AG09319 (cell line): ENCODE measurements at places on chromosomes 1 and 21.

- no peak for DNase-seq
Measured at GRCh38 chr1:119829625-119830024, 18.4 kb upstream of the REG4 start.

DNA sequence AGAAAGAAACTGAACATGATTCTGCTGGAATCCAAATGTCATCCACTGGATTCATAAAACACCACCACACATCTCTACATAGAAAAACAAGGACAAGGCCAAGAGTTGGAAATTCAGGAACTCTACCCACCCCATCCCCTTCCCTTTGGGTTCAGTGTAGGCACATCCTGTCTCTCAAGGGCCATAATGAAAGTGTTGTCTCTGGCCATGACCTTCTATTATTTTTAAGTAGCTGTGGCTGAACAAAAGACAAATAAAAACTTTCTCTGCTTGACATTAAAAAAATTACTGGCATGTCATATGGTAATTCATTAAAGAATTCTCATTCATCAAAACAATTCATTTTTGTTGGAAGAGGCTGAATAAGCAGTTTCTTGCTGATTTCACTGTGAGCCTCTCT, 54.9 kb upstream of the ZBTB18 start:
- DNase-seq: no peak

DNA sequence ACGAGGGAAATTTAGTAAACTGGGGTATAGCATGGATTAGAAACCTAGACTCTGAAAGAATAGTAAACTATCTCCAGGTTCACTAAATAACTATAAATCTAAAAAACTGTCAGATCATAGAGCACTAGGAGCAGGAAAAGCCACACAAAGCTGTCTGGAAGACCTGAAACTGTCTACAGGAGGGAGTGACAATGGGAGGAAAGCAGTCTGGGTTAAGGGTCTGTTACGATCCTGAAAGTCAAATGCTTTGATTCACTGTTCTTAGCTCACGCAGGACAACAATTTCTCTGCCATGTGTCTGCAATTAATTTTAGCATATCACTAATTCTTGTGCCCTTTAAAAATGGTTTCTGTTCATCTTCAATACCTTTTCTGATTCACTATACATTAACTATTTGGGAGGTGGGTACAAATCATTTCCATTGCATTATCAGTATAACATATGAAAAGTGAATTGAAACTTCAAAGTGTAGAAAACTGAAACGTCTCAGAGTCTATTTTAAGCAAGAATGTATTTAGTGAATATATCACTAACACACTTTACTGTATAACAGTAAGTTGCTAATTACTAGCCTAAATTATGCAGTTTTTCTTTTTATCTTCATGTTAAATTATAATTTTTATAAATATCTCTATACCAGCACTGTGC, 18.4 kb downstream of the CEP170 start:
- no peak for DNase-seq

GRCh38 chr21:43367296-43367695, 59.6 kb downstream of the SIK1 start:
- DNase-seq: no peak

DNA sequence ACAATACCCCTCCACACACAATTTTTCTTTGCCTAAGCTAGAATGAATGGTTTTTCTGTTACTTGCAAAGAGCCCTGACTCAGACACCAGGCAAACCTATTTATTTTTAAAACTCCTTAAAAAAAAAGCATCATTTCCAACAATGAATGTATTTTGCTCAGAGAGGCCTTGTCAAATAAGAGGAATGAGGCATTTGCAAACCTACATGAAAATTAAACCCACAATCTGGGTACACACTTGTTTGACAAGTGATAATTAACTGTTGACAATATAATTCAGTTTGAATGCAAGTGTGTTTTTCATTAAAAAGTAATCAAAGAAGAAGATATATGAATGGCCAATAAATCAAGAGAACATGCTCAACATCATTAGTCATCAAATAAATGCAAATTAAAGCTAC, 339.5 kb downstream of the PTPRU start:
- DNase-seq: no peak

DNA sequence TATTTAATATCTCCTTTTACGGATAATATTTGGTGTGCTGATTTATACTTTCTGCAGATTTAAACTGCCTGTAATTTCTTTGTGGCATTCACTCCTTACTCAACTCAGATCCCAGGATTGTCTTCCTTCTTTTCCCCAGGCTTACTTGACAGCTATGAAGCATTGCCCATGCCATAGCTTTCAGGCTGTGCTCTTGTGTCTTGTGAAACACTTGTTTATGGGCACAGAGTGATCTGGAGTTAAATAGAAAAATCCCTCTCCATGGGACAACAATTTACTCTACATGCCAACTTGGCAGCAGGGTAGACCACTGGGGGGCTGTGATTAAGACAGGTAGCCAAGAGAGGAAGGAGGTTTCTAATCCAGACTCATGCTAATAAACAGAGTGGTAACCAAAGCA, 57.4 kb downstream of the PPP1R12B start:
- DNase-seq: no peak

DNA sequence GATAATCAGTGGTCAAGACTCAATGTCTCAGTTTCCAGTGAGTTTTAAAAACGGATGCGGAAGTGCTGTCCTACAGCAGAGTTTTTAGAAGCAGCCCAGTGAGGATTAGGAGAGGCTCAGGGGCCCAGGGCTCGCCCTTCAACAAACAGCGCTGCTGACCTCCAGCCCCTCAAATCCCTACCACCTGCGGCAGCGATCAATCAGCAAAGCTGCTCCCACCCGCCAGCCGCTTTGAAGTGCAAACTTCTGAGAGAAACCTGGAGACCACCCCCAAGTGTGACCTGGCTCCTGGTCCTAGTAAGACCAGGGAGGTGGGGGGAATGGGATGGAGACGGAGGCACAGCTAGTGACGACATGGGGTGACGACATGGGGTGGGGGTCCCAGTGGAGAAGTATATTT, 14.4 kb downstream of the ZBTB17 start:
- no peak for DNase-seq

DNA sequence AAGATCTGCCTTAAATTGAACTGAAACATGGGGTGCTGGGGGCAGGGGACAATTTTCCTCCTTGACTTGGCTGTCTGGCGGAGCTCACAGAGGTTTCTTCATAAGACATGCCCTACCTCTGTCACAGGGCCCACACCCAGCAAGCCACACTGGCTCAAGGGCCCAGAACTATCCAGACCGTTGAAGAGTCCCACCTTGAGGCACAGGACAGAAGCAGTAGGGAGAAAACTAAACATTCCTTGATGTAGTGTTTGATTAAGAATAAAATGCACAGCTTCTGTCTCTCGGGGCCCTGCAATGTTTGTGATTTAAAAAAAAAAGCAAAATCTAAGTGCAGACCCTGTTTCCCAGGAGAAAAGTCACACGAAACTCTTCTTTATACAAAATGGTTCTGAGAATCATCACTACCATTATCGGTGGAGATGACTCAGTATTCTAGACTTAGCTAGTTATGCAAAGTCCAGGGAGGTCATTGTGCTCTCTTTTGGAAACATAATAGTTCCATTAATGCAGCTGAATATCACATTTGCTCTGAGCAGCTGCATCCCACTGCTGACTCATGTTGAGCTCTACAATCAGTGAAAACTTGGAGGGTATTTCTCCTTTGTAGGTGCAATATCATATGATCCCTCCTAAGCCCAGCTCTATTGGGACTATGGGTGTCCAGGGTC, 53.6 kb upstream of the DIRAS3 start:
- DNase-seq: no peak

DNA sequence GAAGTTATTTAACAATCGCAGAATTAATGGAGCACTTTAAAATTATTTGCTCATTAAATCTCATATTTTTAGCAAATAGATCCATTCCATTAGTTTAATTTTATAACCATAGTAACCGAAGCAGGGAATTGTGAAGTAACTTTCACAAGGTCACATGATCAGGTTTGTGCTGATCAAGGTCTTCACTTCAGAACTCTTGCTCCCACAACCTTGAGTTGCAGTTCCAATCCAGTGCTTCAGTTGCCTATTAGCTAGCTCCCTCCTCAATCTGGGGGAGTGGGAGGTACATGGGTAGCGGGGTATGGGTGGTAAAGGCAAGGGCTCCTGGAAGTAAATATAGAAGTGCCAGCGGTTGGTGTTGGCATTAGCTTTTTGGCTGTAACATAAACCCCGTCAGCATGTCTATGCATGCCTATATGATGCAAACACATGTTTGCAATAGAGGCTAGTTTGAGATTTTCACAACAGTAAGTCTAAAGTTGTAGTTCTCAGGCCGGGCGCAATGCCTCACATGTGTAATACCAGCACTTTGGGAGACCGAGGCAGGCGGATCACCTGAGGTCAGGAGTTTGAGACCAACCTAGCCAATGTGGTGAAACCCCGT, 5.8 kb downstream of the ATP5IF1 start:
- DNase-seq: no peak

DNA sequence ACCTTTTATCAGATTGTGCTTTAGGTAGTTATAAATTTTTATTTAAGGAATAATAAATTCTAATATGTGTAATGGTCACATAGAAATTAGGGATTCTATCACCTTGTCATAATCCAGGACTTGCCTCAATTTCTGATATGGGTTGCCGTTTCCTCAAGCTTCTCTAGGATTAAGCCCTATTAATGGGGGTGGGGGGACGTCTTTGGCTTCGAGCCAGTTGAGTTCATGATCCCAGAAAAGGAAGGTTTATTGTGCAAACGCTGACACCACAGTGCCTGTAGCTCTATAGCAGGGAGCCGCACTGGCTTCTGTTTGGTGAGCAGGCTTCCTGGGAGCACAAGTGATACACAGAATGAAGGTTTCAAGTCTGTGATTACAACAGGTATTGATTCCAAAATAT, 22.0 kb upstream of the VAMP3 start:
- DNase-seq: no peak

DNA sequence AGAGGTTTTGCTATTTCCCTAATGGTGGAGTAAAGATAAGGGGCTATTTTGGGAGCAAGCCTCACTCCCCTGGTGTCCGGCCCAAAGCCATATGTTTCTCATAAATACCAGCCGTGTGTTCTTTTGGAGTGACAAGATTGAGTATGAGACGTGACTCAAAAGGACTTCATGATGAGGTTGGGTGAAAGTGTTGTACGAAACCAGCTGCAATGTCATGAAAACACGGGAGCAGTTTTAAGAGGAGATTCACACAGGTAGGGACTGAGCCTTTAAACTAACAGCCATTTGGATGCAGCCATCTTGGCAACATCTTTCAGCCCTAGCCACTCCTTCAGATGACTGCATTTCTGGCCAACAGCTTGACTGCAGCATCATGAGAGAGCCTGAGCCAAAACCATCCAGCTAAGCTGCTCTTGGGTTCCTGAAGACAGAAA, 532.3 kb upstream of the USP24 start:
- DNase-seq: no peak

- DNase-seq: no peak
Measured at GRCh38 chr1:211625040-211625439, 46.1 kb upstream of the SLC30A1 start.

GRCh38 chr1:172404121-172404520, 16.4 kb upstream of the C1orf105 start:
- no peak for DNase-seq

- no peak for DNase-seq
Measured at GRCh38 chr1:159831412-159832141, 4.9 kb downstream of the SLAMF8 start.

GRCh38 chr1:63148825-63149645, 173.3 kb upstream of the FOXD3 start:
- DNase-seq: no peak

GRCh38 chr1:199929556-199929955, 98.0 kb upstream of the NR5A2 start:
- DNase-seq: no peak

GRCh38 chr1:206784471-206784903, 12.2 kb upstream of the IL10 start:
- DNase-seq: no peak

DNA sequence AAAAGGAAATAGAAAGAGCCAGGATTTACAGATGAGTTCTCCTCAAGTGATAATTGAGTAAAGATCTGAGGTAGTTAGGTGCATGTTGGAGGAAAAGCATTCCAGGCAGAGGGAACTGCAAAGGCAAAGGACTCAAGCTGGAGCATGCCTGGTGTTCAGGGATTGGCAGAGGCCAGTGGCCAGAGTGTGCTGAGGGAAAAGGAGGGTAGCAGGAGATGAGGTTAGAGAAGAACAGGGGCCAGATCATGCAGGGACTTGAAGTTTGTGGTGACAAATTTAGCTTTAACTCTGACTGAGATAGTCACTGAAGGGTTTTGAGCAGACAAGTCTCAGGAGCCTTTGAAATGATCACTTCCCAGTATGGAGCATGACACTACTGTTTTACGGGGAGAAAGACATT, 19.0 kb upstream of the GTF2B start:
- DNase-seq: no peak

GRCh38 chr1:246641394-246641793, 75.1 kb downstream of the CNST start:
- no peak for DNase-seq

DNA sequence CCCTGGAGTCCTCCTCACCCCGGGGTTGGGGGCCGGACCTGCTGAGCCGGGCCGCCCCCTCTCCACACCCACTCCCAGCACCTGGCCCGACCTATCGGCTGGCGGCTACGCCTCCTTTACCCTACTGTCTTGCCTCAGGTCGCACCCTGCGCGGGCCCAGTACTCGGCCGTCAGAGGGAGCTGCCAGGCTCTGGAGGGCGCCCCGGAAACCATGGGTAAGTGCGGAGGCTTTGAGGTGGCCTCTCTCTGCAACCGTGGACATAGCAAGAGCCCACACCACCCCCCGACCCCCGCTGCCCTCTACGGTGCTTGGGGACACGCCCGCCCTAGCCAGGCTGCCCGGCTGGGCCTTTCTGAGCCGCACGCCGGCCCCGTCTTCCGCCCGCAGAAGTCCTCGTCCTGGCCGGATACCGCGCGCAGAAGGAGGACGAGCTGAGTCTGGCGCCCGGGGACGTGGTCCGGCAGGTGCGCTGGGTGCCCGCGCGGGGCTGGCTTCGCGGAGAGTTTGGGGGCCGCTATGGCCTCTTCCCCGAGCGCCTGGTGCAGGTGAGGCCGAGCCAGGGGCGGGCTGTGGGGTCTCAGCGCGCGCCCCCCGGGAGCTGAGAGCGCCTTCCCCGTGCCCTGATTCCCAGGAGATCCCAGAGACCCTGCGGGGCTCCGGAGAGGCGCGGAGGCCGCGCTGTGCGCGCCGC, at the start of gene SH3D21:
Gene SH3D21 (plus strand): TSS at position 159 of the 692 bp plus-strand sequence. CDS start 53 bp downstream, at position 212.
- no peak for DNase-seq

GRCh38 chr1:228083871-228084278, 1.4 kb downstream of the ARF1 start:
- DNase-seq: no peak

DNA sequence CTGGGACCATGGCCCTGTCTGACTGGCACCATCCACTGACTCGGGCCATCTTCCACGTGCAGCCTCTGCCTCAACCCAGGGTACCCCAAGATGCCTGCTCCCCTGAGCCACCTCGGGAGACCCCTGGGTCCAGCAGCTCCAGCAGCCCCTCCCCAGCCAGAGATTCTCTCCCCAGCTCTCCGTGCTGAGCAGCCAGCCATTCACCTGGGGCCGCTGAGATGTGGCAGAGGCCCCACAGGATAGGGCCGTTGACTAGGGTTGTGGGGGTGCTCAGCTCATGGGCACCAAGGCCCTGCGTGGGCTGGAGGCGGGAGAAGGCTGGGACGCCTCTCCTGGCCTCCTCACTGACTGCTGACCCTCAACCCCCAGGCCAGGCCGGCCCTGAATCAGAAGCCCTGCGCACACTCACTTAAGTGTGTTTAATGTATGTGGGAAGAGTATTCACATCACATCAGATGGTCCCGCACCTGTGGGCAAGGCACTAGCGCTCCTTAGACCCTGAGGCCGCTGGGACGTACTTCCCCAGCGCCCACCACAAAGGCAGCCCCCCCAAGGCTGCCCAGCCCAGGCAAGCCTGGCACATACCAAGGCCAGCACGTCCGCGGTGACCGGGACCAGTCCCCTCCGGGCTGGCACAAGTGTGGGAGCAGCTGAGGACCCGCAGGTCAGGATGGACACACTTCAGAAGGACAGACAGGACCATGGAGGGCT, 27.8 kb downstream of the SLC19A1 start:
- DNase-seq: no peak
